ENCODE measurements at places on chromosomes 4 and X.

GRCh38 chrX:53374222-53374820 is 48.1 kb downstream of the SMC1A start:
- DNase-seq: no peak

GRCh38 chr4:182920676-182921075 is 3.5 kb upstream of the DCTD start:
- DNase-seq: no peak

DNA sequence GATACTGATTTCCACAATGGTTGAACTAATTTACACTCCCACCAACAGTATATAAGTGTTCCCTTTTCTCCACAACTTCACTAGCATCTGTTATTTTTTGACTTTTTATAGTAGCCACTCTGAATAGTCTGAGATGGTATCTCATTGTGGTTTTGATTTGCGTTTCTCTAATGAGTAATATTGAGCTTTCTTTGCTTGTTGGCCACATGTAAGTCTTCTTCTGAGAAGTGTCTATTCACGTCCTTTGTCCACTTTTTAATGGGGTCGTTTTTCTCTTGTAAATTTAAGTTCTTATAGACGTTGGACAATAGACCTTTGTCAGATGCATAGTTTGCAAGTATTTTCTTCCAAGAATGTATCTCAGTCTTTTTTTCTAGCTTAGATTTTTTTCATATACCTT is 10.0 kb downstream of the FBXW7 start:
- no peak for DNase-seq

GRCh38 chrX:22686138-22686541 is 313.6 kb upstream of the DDX53 start:
- no peak for DNase-seq

- DNase-seq: no peak
Measured at GRCh38 chr4:26322346-26322745, 1.5 kb downstream of the RBPJ start.

Measured in mucosa of descending colon (tissue), 3 donors.